ENCODE measurements at places on chromosomes 16 and 17. TPM values are rescaled to one million over a fixed set of nuclear protein-coding genes. Genes with fewer than 3 reads are reported as not detected.

- no peaks in the 10 kb centered on the region for H3K27me3 ChIP-seq
- no peak overlapping the region for H3K4me3 ChIP-seq
- H3K36me3 ChIP-seq = no peaks in the 10 kb centered on the region
- H3K4me1 ChIP-seq = no peaks in the 10 kb centered on the region
- no peak overlapping the region for H3K27ac ChIP-seq
- DNase-seq = no peak
These were observed 61.9 kb downstream of the MPHOSPH6 start for GRCh38 chr16:82108100-82108499.

DNA sequence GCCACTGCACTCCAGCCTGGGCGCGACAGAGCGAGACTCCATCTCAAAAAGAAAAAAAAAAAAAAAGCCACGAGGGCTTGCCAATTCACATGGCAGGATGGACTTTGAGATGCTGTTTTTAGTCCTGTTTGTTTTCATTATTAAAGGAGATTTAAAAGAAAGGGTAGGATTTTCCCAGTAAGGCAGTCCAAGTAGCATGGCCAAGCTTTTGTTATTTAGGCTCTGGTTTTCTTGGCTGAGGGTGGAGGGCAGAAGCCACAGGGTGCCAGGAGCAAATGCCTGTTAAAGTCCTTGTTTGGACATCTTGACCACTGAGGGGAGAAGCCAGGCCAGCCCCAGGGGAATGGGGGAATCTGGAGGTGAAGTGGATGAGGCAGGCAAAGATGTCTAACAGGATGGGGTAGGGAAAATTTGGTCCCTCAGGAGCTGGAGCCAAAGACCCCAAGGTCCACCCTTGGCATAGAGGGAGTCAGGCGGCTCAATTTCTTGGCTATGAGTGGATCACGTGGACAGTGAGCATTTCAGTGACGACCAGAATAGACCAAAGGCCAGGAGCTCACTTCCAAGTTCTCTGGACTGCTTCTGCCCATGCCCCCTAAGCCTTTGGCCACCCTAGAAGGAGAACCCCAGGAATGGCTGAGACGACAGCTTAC lies 20.8 kb upstream of the PLLP start:
- H3K4me1 ChIP-seq = peaks cover 10% of the 10 kb centered on the region
- H3K27me3 ChIP-seq = no peaks in the 10 kb centered on the region
- H3K4me3 ChIP-seq = no peak overlapping the region
- no peak for DNase-seq

Gene CNTROB
- 29.0 TPM for total RNA-seq

GRCh38 chr17:29918922-29919856 lies 10.8 kb downstream of the SSH2 start:
- no peaks in the 10 kb centered on the region for H3K27me3 ChIP-seq
- no peak for DNase-seq
- no peak overlapping the region for H3K4me3 ChIP-seq
- no peak overlapping the region for H3K27ac ChIP-seq
- H3K4me1 ChIP-seq = no peaks in the 10 kb centered on the region
- no peaks in the 10 kb centered on the region for H3K36me3 ChIP-seq

- H3K27ac ChIP-seq = no peak overlapping the region
- H3K36me3 ChIP-seq = no peaks in the 10 kb centered on the region
- H3K27me3 ChIP-seq = no peaks in the 10 kb centered on the region
- no peaks in the 10 kb centered on the region for H3K4me1 ChIP-seq
- no peak for DNase-seq
- H3K4me3 ChIP-seq = no peak overlapping the region
These were observed 346.9 kb upstream of the PSMD7 start for GRCh38 chr16:73949574-73950320.

Gene LGALS9B
- not detected for total RNA-seq

Gene MT1B
- total RNA-seq = not detected

Gene SLC6A4
- not detected for total RNA-seq

Gene TMEM186
- total RNA-seq = 16.1 TPM

- H3K4me3 ChIP-seq = no peak overlapping the region
- no peaks in the 10 kb centered on the region for H3K4me1 ChIP-seq
- no peaks in the 10 kb centered on the region for H3K27me3 ChIP-seq
These were observed 160.9 kb upstream of the CDH5 start for GRCh38 chr16:66205287-66206231.

Measured in naive thymus-derived CD4-positive, alpha-beta T cell (primary cell).